Activated effector memory CD4-positive, alpha-beta T cell treated with anti-CD3 and anti-CD28 coated beads, Interleukin-2, amount 50 U/mL, for 16 hours (primary cell): ENCODE measurements at places on chromosomes 6 and 20.
A peak's percentile ranks its signal among the peaks of the same experiment; 100 is the strongest.

DNA sequence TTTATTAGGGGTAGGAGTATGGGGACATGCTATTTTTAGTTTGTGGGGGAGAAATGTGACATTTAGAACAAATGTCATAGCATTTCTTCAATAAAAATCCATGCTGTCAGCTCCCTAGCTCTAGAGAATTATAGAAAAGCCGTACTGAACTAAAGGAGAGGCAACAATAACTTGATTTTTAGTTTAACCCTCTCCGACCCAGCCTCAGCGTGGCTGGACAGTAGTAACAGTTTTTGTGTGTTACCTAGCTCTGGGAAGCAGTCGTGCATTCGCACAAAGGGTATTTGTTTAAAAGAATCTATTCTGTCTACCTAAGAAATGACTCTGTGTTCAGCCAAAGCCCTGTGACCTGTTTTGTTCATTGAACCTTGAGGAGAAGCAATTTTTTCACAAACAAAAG, 442.4 kb upstream of the SOX4 start:
- DNase-seq: no peak

- DNase-seq: no peak
These were observed 104.6 kb upstream of the EXOC2 start for GRCh38 chr6:797479-798077.

DNA sequence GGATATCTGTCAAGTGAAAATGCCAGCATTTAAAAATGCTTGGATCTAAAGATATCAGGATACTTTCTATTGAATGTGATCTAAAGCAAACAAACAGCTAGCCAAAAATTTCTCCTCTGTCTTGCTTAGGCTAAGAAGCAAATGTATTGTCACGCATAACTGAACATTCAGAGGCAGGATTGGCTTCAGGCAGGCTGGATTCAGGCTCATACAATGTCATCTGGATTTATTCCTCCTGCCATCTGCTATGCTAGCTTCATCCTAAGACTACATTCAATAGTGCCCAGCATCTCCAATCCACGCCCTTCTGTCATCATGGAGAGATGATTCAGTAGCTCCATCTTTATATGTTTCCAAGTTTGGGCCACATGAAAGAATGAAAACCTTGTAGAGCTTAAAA, 27.1 kb downstream of the PFDN4 start:
- DNase-seq: no peak

- no peak for DNase-seq
These were observed 196.3 kb downstream of the CDH4 start for GRCh38 chr20:61448386-61448785.

GRCh38 chr6:37628611-37629320, 68.9 kb downstream of the MDGA1 start:
- DNase-seq: no peak

- no peak for DNase-seq
These were observed 332.5 kb downstream of the CD83 start for GRCh38 chr6:14450133-14450504.

DNA sequence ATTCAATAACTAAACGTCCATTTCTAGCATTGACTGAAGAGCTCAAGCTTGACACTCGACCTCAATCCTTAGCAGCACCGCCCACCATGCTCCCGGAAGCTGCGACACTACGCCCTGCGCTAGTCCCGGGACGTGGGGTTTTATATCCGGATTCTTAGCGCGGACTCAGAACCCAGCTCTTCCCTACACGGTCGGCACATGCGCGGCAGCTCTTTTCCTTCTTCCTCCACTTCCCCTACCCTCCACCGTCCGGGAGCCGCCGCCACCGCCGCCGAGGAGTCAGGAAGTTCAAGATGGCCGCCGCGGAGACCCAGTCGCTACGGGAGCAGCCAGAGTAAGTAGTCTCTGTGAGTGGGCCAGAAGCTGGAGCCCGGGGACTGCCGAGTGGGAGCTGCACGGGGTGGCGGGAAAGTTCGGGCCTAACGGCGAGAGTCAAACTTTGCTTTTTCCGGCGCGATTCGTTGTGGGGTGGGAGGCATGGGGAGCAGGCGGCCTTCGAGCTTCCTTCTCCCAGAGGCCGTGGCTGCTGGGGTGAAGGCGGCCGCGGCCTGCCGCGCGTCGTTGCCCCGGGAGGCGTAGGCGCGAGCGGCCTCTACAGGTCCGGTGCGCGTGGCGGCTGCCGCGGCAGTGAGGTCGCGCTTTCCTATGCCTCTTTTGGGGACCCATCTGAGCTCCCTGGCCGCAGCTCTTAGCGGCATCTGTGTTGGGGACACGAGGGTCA, 57.6 kb downstream of the FAM217A start:
- peak; percentile 95 for DNase-seq

GRCh38 chr6:25537349-25538018, 114.5 kb upstream of the SCGN start:
- DNase-seq: no peak

- DNase-seq: no peak
These were observed 4.4 kb upstream of the MEP1A start for GRCh38 chr6:46788791-46789190.
